Fibroblast of upper back skin (primary cell): ENCODE measurements at places on chromosomes 12 and 14.

GRCh38 chr14:98606041-98606640 lies 665.9 kb downstream of the BCL11B start:
- DNase-seq, result no peak

GRCh38 chr12:1421091-1421846 lies 173.1 kb downstream of the FBXL14 start:
- DNase-seq, result no peak

DNA sequence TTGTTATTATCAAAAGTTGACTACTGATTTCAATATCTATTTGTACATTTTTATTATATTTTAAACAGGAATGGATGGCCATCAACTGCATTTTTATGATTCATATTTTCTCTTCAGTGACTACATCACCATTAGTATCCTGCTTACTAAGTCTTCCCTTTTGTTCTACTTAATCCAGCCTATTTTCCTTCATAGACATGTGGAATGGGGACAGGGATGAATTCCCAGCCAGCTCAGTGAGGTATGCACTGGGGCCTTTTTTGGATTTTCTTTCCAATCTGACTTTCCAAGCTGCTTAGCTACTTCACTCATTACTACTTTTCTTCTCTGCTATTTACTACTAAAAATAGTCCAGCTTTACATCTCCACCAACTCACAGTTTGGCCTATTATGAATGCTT lies 38.4 kb downstream of the AKAP6 start:
- DNase-seq, result peak; percentile 57

GRCh38 chr12:53746592-53747092 lies 5.1 kb downstream of the CISTR start:
- peak; percentile 89 for DNase-seq

DNA sequence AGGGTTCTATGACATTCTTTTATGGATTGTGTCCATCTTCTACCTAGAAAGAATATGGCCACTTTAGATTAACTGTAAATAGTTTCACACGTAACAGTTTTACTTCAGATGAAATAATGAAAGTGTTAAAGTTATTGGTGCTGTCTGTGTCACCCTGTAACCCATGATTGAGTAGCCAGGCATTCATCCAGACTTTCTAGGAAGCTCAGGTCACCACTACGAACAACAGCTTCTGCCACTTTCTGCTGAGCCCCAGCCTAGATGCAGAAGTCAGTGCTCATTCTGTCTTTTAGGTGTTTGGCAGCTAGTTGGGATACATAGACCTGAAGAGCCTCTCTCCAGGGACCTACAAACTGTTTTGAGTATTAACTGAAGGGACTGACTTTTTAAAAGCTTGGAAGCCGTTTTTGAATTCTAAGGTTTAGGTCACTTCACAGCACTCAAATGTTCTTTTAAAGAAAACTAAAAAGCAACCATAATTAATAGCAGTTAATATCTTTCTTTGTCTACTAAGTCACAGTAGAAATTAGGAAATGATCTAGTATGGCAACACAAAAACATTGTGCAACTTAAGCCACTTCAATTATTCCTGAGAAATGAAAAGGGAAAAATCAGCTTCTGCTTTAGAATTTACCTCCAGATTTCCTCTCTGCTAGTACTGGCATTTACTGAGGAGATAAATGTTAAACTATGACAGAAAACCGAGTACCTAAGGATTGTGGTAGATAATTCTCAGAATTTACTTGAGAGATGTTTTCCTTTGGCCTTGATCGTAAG lies 266.9 kb downstream of the CCDC91 start:
- DNase-seq, result no peak
